ENCODE measurements at places on chromosomes 11 and 22. TPM values are rescaled to one million over a fixed set of nuclear protein-coding genes. Genes with fewer than 3 reads are reported as not detected.

The KCNQ1 gene
- total RNA-seq, result 0.45 TPM

The SLC5A12 gene
- total RNA-seq, result 0.27 TPM

The TECTA gene
- total RNA-seq, result 4.1 TPM

The SLC22A9 gene
- total RNA-seq, result not detected

The SHISAL1 gene
- total RNA-seq, result 14.6 TPM

The POU2AF3 gene
- 0.73 TPM for total RNA-seq

DNA sequence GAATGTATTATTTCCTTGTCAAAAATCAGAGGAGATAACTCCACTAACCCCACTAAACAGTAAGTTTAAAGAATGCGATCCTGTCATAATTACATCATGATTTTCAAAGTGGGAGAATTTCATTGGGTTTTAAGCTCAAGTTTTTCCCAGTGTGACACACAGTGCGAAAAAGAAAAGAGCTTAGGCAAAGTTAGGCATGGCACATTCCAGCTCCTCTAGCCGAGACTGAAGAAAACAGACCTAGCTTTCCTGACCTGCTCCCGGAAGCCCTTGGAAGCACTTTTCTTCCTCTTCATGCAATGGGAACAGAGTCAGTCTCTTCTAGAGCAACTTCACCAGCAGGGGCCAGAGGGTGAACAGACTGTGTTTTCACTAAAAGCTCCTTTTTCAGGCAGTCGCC is 76.6 kb upstream of the AKIP1 start:
- DNase-seq, result no peak

GRCh38 chr22:37504964-37505363 is 14.3 kb downstream of the CARD10 start:
- no peak for DNase-seq

GRCh38 chr11:95943546-95943945 is 19.6 kb upstream of the MTMR2 start:
- DNase-seq, result no peak

GRCh38 chr11:85672105-85672902 is 7.4 kb upstream of the CREBZF start:
- no peak for DNase-seq

DNA sequence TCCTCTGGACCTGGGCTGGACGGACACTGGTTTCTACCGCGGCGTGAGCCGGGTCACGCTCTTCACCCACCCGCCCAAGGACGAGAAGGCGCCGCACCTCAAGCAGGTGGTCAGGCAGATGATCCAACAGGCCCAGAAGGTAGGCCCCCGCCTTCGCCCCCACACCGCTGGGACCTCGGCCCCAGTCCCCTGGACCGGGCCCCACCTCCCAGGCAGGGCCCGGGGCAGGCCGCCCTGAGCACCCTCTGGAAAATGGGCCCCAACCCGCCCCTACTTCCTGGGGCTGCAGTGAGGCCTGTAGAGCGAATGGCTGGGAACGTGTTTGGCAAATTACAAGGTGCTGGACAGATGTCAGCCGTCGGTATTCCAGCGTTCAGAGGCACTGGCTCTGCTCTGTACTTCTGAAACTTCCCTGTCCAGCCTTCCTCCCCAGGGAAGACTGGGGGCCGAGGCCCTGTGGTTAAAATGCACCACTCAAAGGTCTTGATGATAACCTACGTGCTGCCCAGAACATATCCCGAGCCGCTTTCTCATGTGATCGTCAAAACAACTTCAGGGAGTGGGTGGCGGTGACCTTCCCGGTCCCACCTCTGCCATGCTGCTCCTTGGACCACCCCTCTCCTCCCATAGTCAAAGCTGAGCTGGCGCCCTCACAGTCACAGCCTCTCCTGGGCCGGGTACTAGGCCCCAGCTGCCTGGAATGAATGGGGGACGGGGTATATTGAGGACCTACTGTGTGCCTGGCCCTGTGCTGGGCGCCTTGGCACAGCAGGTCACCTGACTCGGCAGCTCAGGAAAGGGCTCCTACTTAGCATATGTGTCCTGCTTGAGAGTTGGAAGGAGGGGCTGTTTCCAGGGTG is 869 bp downstream of the FAM83F start:
- no peak for DNase-seq

DNA sequence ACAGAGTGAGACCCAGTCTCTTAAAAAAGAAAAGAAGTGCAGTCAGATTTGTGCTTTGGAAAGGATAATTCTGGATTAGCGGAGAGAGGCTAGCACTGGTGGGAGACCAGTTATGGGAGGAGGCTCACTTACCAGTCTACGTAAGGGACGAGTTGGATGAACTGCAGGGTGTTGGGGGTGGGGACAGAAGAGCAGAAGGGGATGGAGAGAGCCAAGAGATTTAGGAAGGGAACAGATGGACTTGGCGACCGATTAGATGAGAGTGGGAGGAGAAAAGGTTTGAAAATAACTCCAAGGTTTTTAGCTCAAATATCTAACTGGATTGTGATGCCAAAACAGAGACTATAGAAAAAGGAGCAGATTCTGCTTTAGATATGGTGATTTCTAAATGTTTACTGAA is 81.4 kb downstream of the SFI1 start:
- peak; percentile 88 for DNase-seq

DNA sequence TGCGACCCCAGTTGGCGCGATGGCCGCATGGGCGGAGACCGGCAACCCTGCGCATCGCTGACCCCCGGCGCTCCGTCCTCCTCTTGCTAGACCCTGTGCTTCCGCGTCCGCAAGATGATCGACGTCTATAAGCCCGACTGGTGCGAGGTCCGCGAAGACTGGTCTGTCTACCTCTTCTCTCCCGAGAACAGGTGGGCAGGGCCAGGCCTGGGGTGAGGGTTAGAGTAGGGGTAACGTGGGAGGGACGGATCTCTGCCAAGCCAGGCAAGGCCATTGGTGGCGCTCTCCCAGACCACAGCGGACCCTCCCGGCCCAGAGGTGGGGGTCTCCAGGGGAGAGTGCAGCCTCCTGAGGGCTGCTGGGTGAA is 92.1 kb downstream of the CACNA1I start:
- DNase-seq, result no peak

DNA sequence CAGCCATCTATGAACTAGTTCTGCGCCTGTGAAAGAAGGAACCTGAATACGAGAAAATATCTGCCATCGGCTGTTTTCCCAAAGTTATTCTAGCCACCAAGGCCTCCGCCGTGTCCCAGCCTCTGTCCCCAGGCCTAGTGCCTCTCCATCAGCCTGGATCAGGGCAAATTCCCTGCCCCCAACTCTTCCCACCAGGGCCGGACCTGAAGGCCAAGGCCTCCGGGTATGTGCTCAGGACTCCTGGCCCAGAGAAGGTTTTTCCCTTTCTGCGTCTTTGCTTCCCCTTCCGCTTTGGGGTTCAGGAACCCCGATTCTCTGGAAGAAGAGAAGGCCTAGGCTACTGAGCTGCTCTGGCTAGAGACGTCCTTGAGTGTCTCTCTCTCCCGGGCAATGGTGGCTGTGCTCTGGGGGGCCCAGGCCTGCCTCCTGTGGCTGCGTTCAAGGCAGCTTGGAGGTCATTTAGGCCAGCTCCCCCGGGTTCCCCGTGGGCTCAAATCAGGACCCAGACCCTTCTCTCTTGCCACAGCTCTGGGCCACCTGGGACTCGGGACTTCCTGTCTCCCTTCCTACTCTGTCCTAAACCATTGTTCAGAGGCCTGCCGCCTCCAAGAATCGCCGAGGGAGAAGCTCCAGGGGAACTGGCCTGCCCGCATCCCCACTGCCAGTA is 1.6 kb downstream of the ALX4 start:
- no peak for DNase-seq

GRCh38 chr11:2480874-2481220 is 36.0 kb downstream of the KCNQ1 start:
- DNase-seq, result no peak

GRCh38 chr11:124071623-124071948 is 30.5 kb upstream of the OR10G7 start:
- DNase-seq, result no peak

Measured in cerebellum (tissue), 4 donors.